IPS-NIHi11 (cell line): ENCODE measurements at places on chromosomes 6 and 20.
A peak's percentile ranks its signal among the peaks of the same experiment; 100 is the strongest.

DNA sequence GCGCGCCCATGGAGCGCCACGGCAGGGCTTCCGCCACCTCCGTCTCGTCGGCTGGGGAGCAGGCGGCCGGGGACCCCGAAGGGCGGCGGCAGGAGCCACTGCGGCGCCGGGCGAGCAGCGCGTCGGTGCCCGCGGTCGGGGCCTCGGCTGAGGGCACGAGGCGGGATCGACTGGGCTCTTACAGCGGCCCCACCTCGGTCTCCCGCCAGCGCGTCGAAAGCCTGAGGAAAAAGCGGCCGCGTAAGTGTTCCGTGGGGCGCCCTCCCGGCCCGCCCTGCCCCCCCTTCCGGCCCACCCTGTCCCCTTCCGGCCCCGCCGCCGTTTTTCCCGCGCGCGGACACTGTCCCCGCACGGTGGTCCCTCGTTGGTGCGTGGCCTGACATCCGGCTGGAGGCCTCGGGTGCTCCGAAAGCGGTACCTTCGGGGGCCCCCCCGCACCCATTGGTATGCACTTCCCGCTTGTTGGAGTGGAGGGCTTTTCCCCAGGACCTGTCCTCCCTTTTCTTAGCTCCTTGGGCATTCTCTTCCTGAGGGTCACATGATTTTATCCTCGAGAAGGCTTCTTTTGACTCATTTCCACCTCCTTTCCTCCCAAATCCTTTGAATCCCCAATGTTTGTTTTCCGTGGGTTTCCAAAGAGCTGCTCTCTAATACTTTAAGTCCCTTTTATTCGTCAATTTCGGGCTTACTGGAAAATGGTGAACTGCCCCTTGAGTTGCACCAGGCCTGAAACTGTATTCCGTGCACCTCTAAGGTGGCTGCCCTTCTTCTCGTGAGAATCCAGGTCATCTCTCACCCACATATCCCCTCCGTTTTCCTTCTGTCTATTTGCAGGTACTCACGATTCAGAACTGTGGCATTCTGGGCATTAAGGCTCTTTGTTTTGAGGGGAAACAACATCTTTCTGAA, 556 bp downstream of the PANK2 start:
- DNase-seq = peak; percentile 46

- DNase-seq = peak; percentile 59
These were observed 32.4 kb downstream of the CPXM1 start for GRCh38 chr20:2767768-2768631.

GRCh38 chr6:24357336-24358218, at the start of gene DCDC2:
TSS of gene DCDC2 (minus strand) at chr6:24358059. CDS start at chr6:24357750, 309 bp downstream.
- DNase-seq = peak; percentile 30

GRCh38 chr6:69780585-69781178, 16.1 kb downstream of the LMBRD1 start:
- no peak for DNase-seq

GRCh38 chr20:5342021-5342420, 25.3 kb upstream of the PROKR2 start:
- no peak for DNase-seq

- DNase-seq = no peak
These were observed 178.4 kb downstream of the MAFB start for GRCh38 chr20:40510622-40511021.

GRCh38 chr20:31274441-31274840, 17.0 kb downstream of the DEFB115 start:
- DNase-seq = no peak

GRCh38 chr20:39576771-39577170, 614.6 kb downstream of the DHX35 start:
- DNase-seq = no peak

DNA sequence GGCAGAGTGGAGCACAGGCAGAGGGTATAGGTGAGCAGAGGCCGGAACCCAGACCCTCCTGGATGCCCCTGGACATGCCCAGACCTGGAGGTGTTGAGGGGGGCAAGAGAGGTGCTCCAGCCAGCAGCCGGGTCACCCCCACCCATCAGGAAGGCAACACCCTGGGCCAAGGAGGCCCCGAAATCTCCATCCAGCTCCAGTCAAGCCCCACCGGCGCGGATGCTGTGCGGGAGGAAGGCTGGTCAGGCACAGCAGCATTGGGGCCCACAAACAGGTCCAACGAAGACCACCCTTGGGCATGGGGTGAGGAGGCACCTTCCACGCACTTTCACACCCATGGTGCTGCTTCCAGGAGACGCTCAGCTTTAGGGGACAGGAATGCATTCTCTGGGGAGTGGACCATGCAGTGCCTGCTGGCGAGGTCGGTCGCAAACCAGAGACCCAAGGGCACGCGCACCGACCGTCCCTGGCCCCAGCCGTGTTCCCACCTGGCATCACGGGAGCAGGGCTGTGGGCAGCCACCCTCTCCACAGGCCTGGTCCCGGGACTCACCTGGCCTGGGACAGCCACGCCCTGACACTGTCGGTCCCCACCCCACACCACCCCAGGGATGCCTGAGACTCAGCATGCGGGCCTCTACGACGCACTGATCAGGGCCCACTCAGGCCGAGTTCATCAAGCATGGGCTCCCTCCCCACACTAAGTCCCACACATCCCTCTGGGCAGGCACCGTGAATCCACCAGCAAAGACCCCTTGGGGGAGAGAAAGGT, 43.6 kb upstream of the ZBP1 start:
- DNase-seq = no peak

GRCh38 chr6:145247692-145248419, 487.5 kb downstream of the EPM2A start:
- no peak for DNase-seq

DNA sequence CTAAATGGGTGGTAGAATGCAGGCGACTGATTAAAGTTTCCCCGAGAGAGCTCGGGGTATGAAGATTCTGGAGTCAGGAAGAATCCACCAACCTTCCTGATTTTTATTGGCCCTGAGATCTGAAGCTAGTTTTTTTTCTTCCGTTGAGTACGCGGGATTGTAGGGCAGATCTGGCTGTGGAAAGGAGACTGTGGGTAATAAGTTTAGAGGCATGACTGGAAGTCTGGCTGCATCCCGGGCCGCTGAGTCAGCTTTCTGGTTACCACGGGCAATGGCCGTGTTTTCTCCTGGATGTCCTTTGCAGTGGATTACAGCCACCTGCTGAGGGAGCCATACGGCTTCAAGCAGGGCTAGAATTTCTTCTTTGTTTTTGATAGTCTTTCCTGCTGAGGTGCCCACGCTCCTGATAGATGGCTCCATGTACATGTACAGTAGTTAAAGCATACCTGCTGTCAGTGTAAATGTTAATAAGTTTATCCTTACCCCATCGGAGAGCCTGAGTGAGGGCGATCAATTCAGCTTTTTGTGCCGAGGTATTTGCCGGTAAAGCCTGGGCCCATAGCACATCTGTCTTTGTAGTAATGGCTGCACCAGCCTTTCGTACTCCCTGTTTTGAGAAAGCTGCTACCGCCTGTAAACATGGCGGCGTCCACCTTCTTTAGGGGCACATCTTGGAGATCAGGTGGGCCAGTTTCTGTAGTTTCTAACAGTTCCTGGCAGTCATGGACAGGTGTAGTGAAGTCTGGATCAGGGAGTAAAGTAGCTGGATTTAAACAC, 154.0 kb downstream of the TRIM27 start:
- DNase-seq = no peak

- DNase-seq = no peak
These were observed 42.6 kb downstream of the RBM38 start for GRCh38 chr20:57433657-57434389.

- no peak for DNase-seq
These were observed 7.4 kb upstream of the CD24 start for GRCh38 chr6:106981926-106982325.

GRCh38 chr6:37313723-37314486, 39.9 kb upstream of the RNF8 start:
- DNase-seq = no peak

GRCh38 chr6:157323255-157323965, at the start of gene TMEM242:
TSS of gene TMEM242 (minus strand) at chr6:157323519. CDS start at chr6:157323499, 20 bp downstream.
- peak; percentile 89 for DNase-seq

DNA sequence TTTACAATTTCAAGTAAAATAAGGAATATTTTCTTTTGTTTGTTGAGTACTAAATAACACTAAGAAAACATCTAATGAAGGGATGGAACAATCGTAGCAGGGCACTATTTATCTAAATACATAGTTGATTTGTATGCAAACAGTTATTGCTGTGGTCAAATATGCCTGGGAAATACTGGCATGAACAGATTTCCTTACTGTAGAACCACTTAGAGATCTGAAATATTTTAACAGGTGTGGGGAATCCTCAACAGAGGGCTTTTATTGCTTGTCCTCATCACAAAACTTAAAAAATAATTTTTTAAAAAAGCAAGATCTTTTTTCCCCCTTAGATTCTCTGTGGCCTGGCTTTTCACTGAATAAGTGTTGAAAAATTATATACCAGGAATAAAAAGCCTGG, 233.0 kb upstream of the FAM83B start:
- DNase-seq = no peak

DNA sequence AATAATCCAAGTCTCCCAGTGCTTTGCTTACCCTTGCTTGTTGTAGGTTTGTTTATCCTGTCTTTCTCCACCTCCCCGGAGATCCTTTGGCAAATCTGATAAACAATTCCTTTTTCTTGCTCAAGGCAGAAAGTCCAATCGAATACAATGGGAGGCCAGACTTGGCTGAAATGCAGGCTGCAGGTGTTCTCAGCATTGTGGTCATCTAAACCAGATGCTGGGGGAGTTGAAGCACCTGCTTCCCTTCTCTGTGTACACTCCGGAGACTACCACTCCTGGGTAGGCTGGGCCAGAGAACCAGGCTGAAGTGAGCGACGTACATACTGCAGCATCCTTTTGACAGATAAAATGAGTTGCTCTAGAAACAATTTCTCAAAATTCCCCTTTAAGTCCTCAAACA, 82.6 kb upstream of the PREP start:
- no peak for DNase-seq

GRCh38 chr6:41909727-41910126, 11.2 kb downstream of the MED20 start:
- no peak for DNase-seq

- DNase-seq = no peak
These were observed 14.3 kb upstream of the NEDD9 start for GRCh38 chr6:11246722-11247121.

DNA sequence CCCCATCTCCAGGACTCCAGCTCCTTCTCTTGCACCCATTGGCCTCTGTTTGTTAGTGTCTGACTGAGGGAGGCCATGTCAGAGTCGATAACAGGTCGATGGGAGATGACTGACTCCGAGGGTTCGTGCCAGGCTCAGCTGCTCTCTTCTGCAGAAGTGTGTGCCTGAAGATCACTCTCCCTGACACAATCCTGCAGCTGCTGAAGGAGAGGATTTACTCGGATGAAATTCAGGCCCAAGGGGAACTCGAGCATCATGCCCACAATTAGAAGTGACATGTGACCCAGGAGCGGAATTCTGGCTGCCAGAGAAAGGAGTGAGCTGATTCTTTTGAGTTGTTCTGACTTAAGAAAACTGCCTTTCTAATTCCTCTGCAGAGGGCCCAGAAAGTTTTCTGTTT, 318.2 kb downstream of the MAFB start:
- no peak for DNase-seq

DNA sequence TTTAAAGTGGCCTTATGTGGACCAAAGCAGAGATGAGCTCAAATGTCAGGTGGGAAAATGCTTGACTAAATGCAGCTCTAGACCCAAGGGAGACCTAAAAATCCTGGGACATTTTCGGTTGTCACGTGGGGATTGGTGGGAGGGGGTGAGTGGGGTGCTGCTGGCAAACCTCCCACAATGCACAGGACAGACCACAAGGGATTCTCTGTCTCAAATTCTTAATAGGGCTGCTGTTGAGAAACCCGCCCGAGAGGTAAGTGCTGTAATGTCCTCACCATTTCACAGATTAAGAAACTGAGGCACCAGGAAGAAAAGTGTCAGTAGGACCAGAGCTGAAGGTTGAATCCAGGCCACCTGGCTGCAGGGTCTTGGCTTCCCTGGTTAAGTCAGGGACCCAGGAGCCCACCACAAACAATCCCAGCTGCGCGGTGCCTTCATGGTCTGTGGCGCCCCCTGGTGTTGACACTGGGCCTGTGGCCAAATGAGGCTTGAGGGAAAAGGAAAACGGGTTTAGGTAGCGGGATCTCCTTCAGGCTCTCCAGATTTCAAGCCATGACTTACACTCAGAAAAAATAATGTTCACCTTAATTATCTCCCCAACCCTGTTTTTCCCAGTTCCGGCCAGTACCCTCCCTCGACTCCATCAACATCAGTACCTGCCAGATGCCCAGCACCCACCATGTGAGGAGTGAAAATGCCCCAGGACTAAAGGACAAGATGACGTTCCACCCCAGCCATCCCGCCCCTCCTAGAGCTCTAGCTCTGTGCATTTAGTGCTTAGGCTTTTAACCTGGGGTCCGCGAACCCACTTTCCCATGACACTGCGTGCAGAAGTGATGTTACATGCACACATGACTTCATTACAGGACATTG, 7.2 kb downstream of the HLA-G start:
- DNase-seq = peak; percentile 50

DNA sequence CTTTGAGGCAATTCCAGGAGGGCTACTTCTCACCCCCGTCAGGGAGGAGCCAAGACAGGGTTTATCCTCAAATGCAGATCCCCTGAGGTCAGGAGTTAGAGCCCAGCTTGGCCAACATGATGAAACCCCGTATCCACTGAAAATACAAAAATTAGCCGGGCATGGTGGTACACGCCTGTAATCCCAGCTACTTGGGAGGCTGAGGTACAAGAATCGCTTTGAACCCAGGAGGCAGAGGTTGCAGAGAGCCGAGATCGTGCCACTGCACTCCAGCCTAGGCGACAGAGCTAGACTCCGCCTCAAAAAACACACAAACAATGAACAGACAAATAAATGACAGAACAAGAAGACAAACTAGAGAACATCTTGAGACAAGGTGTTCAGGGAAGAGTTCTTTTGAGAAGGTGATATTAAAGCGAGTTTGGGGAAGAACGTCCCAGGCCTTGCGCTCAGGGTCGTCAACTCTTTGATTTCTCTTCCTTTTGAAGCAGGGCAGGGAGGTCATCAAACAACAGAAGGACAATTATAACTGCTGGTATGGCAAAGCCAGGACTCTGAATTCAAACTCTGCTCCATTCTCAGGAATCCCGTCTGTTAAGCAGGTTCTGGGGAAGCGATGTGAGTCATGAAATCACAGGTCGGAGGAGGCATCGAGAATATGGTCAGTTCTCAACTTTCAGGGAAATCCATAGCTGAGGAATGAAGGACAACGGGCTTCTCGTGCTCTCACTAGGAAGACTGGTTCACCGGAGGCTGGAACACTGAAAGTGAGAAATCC, 1.4 kb upstream of the RALY start:
- no peak for DNase-seq

GRCh38 chr6:166612471-166612881, 14.6 kb downstream of the RPS6KA2 start:
- no peak for DNase-seq

GRCh38 chr6:90941885-90942284, 355.0 kb upstream of the MAP3K7 start:
- no peak for DNase-seq

- no peak for DNase-seq
These were observed 16.9 kb upstream of the KIF16B start for GRCh38 chr20:16590041-16590633.

GRCh38 chr20:60695226-60696000, 556.6 kb upstream of the CDH4 start:
- no peak for DNase-seq

- no peak for DNase-seq
These were observed 70.7 kb upstream of the TAB2 start for GRCh38 chr6:149246691-149247384.

- DNase-seq = no peak
These were observed 28.0 kb downstream of the PNLDC1 start for GRCh38 chr6:159828074-159828473.
